ENCODE measurements at places on chromosomes 16 and 17.

DNA sequence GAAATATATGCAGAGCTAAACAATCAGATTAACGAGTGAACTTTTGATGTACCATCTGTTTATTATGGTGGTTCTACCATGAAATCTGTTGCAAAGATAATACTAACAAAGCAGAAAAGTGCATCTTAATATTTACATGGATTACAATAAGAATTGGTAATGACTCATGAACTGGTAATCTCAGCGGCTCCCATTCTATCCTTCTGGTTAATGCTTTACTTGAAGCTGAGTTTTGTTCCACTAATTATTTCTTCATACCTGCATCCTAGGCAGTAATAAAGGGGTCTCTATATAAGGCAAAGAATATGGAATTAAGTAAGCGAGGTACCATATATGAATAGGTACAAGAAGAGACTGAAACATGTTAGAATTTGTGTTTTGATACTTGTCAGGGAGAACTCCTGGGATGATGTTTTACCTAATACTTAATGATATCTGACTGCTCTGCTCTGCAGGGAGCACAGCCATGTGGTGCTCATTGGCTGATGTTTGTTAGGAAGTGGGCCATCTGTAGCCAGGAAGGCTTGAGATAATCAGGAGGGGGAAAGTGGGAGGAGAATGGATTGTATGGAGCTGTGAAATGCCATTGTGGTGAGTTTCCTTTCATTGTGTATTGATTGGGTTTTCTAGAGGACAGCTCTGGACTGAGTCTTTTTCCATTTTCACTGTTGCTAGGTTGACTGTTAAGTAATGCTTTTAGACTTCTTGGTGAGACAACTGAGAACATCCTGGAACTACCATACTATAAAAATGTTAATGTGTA, 52.6 kb downstream of the MAP2K6 start:
- DNase-seq: no peak

DNA sequence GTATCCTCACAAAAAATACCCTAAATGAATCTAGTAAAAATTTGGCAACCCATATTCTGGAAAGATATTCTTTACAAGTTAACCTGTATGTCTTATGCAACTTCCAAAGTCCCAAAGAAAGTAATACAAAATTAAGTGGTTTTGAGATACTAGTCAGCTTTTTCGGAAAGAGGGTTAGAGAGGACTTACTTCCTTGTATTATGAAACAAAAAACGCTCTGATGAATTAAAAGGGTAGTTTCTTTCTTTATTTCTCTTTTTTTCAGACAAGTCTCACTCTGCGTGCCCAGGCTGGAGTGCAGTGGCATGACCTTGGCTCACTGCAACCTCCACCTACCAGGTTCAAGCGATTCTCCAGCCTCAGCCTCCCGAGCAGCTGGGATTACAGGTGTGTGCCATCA, 51.6 kb downstream of the KANSL1 start:
- DNase-seq: no peak

DNA sequence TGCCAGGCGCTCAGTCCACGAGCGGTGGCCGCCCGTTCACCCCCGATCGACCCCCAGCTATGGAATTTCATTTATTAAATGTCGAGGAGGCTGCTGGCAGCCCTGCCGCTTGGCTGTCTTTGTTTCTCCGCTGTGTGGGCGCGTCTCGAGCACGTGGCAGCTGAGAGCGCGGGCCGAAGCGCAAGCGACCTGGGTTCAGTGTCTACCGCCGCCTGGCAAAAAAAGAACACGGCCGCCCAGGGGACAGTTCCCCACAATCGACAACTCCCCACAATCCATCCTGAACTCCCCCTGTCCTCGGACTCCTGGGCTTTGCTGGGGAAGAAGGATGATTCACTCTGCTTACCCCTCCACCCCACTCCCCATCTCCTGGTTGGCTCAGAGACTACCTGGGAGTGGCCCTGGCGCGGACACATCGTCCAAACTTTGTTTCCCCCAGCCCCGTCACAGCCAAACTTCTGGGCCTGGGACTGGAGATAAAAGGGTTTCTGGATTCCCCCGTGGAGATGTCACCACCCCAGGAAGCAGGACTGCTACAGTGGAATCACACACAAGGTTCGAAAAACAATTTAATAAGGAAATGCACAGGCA, 1.7 kb upstream of the ANKRD13B start:
- DNase-seq: peak; percentile 80

DNA sequence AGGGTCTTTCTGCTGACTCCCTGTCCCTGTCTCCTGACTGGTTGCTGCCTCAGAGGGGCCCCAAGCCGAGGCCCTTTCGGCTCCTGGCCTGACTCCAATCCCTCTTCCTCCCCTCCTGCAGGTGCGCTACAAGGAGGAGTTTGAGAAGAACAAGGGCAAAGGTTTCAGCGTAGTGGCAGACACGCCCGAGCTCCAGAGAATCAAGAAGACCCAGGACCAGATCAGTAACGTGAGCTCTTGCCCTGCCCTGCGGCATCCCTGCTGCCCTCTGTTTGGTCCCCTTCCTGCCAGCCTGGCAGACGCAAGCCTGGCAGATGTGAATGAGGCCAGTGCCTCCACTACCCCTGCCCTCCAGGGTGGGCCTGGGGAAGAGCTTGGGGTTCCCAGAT, 27.1 kb upstream of the LASP1NB start:
- DNase-seq: no peak

- no peak for DNase-seq
Measured at GRCh38 chr17:74785096-74785980, 9.2 kb upstream of the NAT9 start.

- peak; percentile 91 for DNase-seq
Measured at GRCh38 chr17:7922845-7923628, 6.6 kb downstream of the KCNAB3 start.

Data from hindlimb muscle (tissue), 1 donor.